Frontal cortex (tissue), 4 donors: ENCODE measurements at places on chromosomes 3 and 15. TPM values are rescaled to one million over a fixed set of nuclear protein-coding genes. Genes with fewer than 3 reads are reported as not detected.

DNA sequence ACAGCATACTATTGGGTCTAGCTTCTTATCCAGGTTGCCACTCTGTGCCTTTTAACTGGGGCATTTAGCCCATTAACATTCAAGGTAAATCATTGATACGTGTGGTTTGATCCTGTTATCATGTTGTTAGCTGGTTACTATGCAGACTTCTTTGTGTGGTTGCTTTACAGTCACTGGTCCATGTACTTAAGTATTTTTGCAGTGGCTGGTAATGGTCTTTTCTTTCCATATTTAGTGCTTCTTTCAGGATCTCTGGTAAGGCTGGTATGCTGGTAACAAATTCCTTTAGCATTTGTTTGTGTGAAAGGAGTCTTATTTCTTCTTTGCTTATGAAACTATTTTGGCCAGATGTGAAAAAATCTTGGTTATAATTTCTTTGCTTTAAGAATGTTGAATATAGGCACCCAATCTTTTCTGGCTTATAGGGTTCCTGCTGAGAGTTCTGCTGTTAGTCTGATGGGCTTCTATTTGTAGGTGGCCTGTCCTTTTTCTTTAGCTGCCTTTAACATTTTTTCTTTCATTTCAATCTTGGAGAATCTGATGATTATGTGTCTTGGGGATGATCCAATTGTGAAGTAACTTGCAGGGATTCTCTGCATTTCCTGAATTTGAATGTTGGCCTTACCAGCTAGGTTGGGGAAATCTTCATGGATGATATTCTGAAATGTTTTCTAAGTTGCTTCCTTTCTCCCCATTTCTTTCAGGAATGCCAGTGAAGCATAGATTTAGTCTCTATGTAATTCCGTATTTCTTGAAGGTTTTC, 39.3 kb downstream of the CCR1 start:
- DNase-seq, result no peak

Gene TLR9
- not detected for total RNA-seq

Gene MUC13
- total RNA-seq, result not detected

DNA sequence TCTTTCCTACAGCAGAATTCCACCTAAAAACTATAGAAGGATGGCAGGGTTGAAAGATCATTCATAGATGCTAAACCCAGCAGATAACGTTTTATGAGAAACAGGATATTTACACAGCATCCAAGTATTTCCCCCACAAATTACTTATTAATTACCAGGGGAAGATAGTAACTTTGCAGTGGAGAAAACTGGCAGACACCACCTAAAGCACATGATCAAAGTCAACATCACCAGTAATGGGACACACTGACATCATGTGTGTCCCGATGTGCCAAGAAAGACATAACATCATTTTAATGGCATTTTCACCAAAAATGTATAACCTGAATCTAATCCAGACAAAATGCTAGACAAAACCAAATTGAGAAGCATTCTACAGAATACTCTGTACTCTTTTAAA, 220.4 kb upstream of the THBS1 start:
- DNase-seq, result no peak

- DNase-seq, result no peak
Observed at GRCh38 chr3:56355570-56356185, 112.6 kb downstream of the ERC2 start.
